ENCODE measurements at places on chromosomes 13 and 19.
A peak's percentile ranks its signal among the peaks of the same experiment; 100 is the strongest.

- no peak for DNase-seq
These were observed 25.0 kb upstream of the OXGR1 start for GRCh38 chr13:97019236-97019635.

DNA sequence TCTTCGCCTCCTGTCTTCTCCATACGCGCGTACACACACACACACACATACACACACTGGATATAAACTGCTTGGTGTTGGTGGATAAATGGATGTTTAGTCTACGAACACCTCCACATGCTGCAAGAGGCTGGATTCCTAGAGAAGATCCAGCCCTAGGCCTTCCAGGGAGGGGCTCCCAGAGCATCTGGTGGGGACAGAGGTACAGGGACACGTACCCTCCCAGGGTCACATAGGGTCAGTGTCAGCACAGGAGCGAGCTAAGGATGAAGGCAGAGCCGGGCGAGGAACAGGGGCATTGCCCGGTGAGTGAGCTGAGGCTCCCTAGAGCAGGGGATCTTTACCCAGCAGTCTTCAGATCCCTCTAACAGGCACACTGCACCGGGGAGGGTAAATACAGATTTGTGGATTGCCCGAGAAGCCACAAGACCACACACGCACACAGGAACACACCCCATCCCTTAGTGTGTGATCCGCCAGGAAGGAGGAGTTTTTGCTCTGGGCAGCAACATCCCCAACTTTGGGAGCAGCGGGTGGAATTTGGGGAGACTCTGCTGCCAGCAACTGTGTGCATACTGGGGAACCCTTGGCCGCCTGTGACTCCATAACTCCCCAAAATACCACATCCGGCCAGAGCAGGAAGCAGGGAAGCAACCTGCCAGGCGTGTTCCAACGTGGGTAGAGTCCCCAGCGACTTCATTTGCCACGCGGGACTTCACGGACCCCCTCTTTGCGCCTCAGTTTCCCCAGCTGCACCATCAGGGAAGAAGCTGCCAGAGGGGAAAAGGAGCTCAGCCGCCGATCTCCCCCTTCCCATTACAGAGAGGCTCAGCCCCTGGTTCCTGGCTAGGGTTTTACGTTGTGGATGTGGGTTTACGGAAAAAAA is 5.8 kb upstream of the TLE2 start:
- DNase-seq: no peak

GRCh38 chr19:30066781-30067759 is 125.0 kb downstream of the URI1 start:
- no peak for DNase-seq

DNA sequence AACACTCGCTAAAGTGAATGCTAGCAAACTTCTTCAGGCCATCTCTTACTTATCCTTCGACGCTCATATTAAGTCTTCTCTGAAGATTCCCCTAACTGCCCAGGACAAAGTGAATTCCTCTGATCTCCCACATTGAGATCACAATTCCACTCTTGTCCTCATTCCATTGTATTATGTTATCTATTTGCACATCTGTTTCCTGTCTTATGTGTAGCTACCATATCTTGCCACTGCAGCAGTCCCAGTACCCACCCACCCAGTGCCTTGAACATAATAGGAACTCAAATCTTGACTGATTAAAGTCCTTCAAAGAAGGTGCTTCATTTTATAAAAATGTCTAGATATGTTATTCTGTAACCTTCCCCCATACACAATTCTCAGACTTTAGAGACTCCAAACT is 702.3 kb downstream of the DIAPH3 start:
- no peak for DNase-seq

- no peak for DNase-seq
These were observed 1.9 kb downstream of the TPM4 start for GRCh38 chr19:16077984-16078758.

- DNase-seq: no peak
These were observed 9.3 kb upstream of the LDLR start for GRCh38 chr19:11079999-11080398.

GRCh38 chr13:44507639-44508038 is 68.5 kb downstream of the TSC22D1 start:
- DNase-seq: no peak

- DNase-seq: no peak
These were observed 19.8 kb downstream of the DPP9 start for GRCh38 chr19:4703671-4704316.

DNA sequence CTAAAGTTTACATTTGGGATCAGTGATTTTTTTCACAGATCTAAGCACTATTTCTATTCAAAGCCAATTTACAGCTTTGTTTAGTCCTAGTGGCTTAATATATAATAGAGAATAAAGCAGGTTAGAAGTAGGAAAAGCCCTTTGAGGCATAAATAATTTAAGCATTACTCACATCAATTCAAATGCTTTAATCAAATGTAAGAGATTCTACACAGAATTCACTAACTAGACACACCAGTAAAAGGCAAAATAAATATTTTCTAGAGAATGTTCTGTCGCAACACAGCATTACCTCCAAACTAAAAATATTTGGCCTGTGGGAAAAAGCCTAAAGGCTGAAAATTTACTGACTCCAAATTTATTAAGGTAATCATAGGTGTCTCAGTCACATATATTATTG is 31.3 kb downstream of the KCTD12 start:
- no peak for DNase-seq

GRCh38 chr19:11550265-11550664 is 8.8 kb downstream of the ELOF1 start:
- no peak for DNase-seq

- peak; percentile 70 for DNase-seq
These were observed 57.1 kb downstream of the ALOX5AP start for GRCh38 chr13:30792285-30793000.

GRCh38 chr19:40190891-40191835 is at the start of gene MAP3K10:
Gene MAP3K10 (plus strand): TSS chr19:40191426. CDS start chr19:40192032, 606 bp downstream.
- peak; percentile 91 for DNase-seq

DNA sequence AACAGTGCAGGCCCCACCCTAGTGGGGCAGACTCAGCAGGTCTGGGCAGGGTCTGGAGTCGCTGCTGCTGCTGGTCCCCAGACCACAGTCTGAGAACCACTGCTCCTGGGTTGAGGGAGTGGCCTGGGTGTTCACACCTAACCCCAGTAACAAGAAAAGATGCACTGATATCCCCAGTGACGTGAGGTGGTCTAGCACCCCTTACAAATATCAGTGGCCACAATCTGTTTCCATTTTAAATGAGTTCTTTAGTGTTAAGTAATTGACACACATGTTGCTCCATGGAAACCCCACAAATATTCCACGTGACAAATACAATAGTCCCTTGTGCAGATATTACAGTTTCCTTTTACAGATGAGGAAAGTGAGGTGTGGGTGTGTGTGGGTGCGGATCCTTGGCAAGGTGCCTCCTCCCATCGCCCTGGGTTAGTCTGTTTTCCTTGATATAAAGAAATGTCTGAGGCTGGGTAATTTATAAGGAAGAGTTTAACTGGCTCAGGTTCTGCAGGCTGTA is 96.3 kb upstream of the GPR183 start:
- DNase-seq: no peak

GRCh38 chr13:72399351-72399750 is 328.1 kb downstream of the MZT1 start:
- no peak for DNase-seq

GRCh38 chr13:40440990-40441820 is 225.2 kb downstream of the FOXO1 start:
- DNase-seq: peak; percentile 7

- DNase-seq: no peak
These were observed 147.2 kb upstream of the KLHL1 start for GRCh38 chr13:70255406-70255991.

- no peak for DNase-seq
These were observed 11.0 kb downstream of the IFNL1 start for GRCh38 chr19:39307046-39307821.

GRCh38 chr19:45446295-45446694 is 21.5 kb upstream of the FOSB start:
- no peak for DNase-seq

GRCh38 chr19:55676889-55677505 is 2.0 kb downstream of the EPN1 start:
- no peak for DNase-seq

DNA sequence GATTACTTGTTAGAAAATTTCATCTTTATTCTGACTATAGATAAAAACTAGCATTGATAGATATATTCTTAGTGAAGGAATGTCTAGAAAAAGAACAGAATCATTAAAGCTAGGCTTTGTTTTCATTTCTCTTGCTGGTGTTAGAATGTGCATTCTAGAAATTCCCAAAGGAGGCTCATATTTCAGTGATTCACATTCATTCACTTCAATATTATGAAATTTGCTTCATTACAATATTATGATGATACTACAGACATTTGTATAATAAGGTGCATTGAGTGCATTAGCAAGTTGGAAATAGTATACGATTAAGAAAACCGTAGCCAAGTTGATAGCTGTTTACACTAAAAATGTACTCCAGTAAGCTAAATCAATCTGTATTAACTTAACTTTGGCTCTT is 70.7 kb upstream of the MYCBP2 start:
- no peak for DNase-seq
